ENCODE measurements at places on chromosomes 6 and 20. TPM values are rescaled to one million over a fixed set of nuclear protein-coding genes. Genes with fewer than 3 reads are reported as not detected.
A peak's percentile ranks its signal among the peaks of the same experiment; 100 is the strongest.

Gene EEF1A2
- 2.5 TPM for total RNA-seq

Gene TAB2
- 49.8 TPM for total RNA-seq

Gene MYB
- 0.47 TPM for total RNA-seq

Gene RBM12
- total RNA-seq, result 47.3 TPM

Gene ULBP2
- 19.0 TPM for total RNA-seq

Gene GLO1
- total RNA-seq, result 127 TPM

Gene SLCO4A1
- 7.9 TPM for total RNA-seq

Gene BPI
- total RNA-seq, result not detected

Gene TMEM217
- total RNA-seq, result 13.8 TPM

Gene TOP1
- total RNA-seq, result 37.9 TPM

Gene PI16
- 0.23 TPM for total RNA-seq

Gene SIRPD
- total RNA-seq, result 0.19 TPM

Gene PAK5
- not detected for total RNA-seq

Gene TOMM6
- 172 TPM for total RNA-seq

Gene KIF13A
- 57.5 TPM for total RNA-seq

Gene SLPI
- not detected for total RNA-seq

Gene PHACTR3
- not detected for total RNA-seq

- DNase-seq, result peak; percentile 56
These were observed 143.6 kb upstream of the GJE1 start for GRCh38 chr6:141988954-141989705.

- peak; percentile 18 for DNase-seq
These were observed 119.4 kb downstream of the JARID2 start for GRCh38 chr6:15365273-15365687.

DNA sequence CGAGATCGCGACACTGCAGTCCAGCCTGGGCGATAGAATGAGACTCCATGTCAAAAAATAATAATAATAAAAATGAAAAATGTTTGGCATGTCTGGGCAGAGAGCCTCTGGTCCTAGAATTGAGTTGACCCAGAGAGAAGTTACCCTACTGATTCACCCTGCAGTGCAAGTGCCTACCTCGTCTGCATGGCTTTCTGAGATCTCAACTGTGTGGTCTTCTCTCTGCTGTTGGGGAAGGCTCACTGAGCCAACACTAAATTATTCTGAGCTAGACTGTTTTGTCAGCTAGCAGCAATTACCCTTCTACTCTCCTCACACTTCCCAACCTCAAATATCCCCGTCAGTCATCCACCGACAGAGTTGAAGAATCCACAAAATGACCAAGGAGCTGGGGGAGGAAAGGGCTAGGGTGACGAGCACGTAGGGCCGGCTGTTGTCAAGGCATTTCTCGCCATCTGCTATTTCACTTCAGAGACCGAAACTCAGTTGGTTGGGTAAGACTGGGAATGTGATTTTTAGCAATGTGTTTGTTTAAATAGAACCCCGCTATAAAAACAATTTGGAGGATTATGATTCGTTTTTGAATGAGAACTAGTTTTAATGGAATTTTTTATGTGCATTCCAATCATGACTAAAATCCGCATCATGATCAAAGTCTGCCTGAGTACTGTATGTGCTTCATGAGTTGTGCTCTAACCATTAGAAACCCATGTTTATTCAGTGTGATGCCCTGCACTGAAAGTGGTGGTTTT is 9.4 kb downstream of the MAS1 start:
- DNase-seq, result no peak

DNA sequence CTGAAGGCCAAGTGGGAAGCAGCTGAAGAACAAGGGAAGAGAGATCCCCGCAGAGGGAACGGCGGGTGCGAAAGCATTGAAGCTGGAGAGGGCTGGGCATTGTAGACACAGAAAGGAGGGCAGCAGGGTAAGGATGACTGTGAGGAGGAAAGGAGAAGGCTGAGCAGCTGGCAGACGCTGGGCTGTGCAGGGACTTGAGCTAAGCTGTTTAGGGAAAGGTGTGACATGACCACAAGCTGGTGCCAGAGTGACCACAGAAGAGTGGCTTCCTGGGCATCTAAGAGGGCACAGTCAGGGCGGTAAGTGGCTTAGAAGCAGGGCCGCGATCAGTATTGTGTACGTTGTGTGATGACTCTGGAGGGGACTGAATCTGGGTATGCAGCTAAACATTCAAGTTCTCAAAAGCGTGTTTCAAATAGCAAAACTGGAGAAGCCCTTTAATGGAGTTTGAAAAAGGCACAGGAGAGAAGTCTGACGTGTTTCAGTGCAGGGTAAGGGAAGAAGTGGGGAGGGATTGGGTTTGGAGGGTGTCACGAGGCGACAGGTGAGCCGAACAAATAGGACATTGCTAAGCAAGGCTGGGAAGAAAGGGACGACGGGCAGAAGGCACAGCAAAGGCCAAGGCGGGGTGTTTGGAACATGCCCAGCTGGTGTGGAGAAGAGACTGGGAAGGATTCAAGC is 46.1 kb upstream of the ARFGEF2 start:
- DNase-seq, result no peak

GRCh38 chr6:111522393-111523020 is 39.5 kb upstream of the REV3L start:
- DNase-seq, result no peak

DNA sequence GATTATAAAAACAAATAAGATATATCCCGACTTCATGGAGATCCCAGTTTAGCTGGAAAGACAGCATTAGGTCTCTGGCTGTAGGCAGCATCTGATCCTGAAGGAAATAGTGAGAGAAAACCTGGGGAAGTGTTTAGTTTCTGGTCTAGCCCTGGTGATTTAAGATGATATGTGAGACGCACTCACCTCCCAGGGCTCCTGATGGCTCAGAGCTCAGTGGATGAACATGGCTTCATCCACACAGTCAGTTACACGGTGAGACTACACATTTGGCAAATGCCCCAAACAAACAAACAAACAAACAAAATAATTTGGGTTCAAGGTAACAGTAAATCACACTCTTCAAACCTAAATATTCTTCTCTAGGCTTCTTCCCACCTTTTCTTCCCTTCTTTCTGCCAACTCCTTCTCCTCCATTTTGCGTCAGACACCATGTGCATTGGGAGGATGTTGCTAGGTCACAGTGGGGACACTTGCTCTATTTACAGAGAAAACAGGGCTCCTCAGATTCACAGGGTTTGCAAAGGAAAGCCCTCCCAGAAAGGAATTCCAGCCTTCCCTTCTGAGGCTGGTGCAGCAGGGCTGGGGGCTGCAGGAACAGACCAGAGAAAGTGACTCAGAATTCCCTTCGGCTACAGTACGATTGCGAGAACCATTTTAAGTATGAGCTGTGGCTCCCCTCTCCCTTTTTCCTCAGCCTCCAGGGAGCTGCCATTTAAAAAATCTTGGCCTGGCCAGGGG is 59.6 kb upstream of the SALL4 start:
- DNase-seq, result no peak

DNA sequence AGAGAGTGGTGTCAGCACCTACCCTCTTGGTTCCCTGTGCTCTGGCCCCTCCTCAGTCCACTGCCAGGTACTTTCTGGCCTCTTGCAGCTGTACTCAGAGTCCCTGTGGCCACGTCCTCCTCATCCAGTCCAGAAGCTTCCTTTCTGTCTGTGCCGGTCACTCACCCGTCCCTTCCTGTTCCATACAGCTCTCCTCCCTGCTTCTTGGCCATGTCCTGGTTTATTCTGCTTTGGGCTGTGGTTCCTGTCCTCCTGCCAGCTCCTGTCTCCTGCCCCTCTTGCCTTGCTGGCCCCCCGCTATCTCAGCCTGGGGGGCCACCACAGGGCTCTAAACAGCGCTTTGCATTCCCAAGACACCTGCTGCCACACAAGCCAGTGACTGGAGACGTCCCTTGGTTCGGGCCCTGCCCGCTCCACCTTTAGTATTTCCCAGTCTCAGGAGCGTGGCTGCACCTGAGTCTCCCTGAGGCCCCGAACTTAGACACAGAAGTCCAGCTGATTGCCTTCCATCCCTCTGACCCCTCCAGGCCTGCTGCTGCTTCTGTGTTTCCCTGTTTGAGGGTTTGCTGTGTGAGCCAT is 15.5 kb upstream of the RBM38 start:
- no peak for DNase-seq

- no peak for DNase-seq
These were observed 78.1 kb upstream of the FAM83B start for GRCh38 chr6:54768494-54768893.

- DNase-seq, result no peak
These were observed 98.3 kb downstream of the VIP start for GRCh38 chr6:152848919-152849318.

DNA sequence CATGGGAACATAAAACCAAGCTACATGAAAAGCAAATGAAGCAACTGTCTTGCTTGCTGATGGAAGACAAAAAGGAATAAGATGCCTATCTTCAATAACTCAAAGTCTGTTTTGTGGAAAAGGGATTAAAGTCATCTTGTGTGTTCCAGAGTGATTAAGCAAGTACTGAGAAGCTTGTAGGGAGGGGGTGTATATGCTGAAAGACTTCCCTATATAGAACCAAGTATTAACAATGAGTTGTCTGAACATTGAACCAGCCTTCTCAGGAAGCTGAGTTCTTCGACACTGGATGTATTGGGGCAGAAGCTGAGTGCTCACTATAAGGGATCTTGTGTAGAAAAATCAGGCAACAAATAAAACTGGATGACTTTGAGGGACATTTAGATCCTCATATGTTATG is 451.8 kb downstream of the CD83 start:
- DNase-seq, result no peak

- no peak for DNase-seq
These were observed 12.7 kb downstream of the BLTP3A start for GRCh38 chr6:34804543-34804942.

- DNase-seq, result no peak
These were observed 140.9 kb downstream of the GRIK2 start for GRCh38 chr6:101534386-101534785.

- no peak for DNase-seq
These were observed 38.5 kb upstream of the TAB2 start for GRCh38 chr6:149278997-149279396.

DNA sequence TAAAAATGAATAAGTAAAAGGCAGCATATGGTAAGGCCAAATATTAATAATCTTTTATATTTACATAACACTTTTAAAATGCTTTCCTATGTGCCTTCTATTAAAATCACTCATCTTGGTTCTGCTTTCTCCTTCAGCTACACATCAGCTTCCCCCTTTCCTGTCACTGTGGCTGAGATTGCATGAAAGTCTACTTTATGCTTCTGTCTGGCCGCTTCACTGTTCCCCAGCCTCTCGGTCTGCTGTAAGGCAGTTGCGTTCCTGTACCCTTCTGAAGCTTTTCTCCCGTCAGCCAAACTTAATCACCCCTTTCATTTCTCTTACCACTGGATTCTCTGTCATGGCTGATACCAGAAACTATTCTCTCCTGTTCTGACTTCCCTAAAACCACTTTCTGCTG is 34.6 kb downstream of the SOX4 start:
- no peak for DNase-seq

DNA sequence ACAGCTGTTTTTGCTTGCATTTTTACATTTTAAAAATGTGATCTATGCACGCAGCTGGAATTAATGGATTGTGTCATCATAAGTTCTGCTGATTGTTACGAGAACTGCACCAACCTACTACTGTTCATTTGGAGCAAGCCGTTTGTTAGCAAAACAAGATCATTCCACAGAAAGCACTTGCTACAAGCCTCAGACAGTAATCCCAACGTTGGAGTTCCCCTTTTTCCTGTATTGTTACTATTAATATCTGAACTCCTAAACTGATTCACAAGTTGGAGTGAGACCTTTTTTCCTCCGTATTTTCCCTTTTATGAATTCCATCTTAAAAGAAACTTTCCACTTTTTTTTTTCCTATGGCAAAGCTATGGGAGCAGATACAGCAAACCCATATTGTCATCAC is 3.5 kb downstream of the TENT5A start:
- no peak for DNase-seq

- no peak for DNase-seq
These were observed 97.7 kb upstream of the KCNQ5 start for GRCh38 chr6:72524011-72524645.

GRCh38 chr6:155130161-155130853 is 133.5 kb upstream of the CLDN20 start:
- no peak for DNase-seq

DNA sequence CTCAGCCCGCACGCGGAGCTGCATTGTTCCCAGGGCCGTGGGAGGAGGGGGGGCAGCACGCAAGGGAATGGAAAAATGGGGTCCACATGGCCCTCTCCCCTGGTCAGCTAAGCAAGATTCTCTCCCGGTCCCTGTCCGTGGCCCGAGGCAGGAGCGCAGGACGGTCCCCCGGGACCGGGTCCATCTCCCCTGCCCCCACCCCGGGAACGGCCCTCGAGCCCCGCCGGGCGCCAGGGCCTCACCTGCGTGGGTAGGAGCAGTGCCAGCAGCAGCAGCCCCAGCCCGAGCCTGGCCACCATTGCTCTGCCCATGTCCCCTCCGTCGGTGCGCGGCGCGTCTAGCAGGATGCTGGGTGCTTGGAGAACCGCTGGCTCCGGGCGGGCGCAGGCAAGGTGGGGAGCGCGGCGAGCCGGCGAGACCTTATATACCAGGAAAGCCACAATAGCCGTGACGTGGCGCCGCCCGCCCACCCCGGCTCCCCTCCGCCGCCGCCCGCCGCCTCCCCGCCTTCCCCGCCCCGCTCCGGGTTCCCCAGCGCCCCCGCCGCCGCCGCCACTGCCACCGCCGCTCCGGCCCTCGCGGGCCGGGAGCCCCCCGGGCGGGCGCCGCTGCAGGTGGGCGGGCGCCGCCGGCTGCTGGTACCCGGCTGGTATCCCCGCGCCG is at the start of gene CD24:
Gene CD24 (minus strand): TSS at position 394 of the 663 bp plus-strand sequence. CDS start 83 bp downstream, at position 311.
- DNase-seq, result no peak

- DNase-seq, result peak; percentile 72
These were observed 135.5 kb downstream of the LY86 start for GRCh38 chr6:6723921-6724538.

DNA sequence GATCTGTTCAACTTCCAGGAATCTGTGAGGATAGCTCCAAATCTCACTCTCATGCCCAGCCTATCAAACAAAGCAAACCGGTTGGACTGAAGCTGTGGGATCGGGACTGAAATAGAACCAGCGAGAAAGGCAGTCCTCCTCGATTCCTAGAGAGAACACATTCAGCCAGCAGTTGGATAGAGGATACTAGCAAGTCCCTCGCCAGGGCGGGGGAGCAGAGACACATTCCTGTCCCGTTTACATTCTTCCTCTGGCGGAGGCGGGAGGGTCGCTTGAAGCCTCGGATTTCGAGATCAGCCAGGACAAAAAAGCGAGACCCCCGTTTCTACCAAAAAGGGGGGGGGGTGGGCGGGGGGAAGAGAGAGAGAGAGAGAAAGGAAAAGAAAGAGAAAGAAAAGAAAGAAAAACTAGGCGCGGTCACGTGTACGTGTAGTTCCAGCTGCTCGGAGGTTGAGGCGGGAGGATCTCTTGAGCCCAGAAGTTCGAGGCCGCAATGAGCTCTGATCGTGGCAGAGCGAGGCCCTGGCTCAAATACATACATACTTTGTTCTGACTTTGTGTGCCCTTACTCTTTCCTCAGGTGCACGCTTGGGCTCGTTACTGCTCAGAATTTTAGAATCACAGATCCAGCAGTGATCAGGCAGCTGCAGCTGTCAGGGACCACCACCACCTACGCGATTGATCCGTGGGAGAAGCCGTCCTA is 19.5 kb downstream of the ZNF311 start:
- DNase-seq, result peak; percentile 97

GRCh38 chr6:95328231-95328630 is 249.1 kb upstream of the MANEA start:
- no peak for DNase-seq

- DNase-seq, result no peak
These were observed 23.6 kb downstream of the DDX43 start for GRCh38 chr6:73418081-73418741.

- no peak for DNase-seq
These were observed 99.7 kb upstream of the HIVEP1 start for GRCh38 chr6:11912420-11912819.

- DNase-seq, result no peak
These were observed 59.4 kb downstream of the GFOD1 start for GRCh38 chr6:13427801-13428582.

GRCh38 chr6:136158387-136158821 is 91.7 kb downstream of the MTFR2 start:
- DNase-seq, result no peak
